ENCODE measurements at places on chromosomes 3 and 15. TPM values are rescaled to one million over a fixed set of nuclear protein-coding genes. Genes with fewer than 3 reads are reported as not detected.

Gene RARB
- 2.4 TPM for total RNA-seq

Gene NAA80
- total RNA-seq: 6.0 TPM

DNA sequence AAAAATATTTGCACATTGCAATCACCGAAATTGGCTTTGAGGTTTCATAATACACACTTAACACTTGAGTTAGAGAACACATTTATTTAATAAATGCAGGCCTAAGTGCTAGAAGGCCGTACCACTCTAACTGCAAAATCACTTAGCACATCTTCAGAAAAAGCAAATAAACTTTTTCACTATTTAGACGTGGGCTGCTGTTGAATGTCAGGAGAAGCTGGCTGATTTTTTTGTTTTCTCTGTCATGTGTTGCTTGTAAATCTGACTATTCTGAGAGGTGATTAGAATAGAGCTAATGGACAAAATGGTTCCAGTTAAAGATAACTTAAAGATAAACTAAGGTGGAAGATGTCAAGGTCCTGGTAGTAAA lies 265.1 kb downstream of the FOXP1 start:
- DNase-seq: no peak

DNA sequence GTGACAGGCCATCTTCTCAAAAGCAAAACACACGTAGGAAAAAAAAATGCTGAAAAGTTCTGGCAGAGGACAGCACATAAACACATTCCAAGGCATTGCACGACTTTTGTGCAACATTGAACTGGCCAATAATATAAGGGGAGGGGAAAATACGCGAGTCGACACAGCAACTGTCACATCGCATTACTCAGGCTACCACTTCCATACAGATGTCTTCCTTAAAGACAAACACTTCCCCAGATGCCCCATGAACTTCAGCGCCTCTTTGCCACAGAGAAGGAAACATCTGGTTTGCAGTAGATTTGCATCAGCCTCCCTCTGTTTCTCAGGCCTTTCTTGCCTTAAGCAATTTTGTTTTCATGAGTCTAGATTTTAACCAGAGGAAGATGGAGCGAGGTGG lies 144.4 kb upstream of the IGF1R start:
- no peak for DNase-seq

DNA sequence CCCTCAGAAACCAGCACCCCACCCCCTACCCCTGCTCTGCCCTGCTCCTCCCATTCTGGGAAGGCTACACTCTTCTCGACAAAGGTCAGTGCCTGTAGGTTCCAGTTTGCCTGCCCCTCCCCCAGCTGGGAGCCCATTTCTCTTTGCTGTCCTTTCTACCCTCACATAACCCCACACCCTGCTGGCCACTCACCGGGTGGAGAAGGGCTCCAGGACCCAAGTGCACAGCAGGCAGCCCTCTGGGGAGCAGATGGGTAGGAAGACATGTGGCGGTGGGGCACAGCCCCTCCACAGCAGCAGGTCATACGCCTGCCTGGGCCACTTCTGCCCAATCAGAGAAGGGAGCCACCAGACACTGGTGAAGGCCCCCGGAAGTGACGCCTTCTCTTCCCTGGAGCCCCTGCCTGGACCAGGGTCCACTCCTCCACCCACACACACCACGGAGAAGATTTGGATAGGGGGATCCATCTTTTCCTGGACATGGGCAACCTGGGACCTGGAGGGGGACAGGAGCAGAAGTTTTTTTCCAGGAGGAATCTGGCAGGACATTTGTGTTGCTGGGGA lies at the start of gene THPO:
Gene THPO, minus strand, starts transcription at position 326 of the 564 bp plus-strand sequence. CDS start 1,948 bp downstream, outside the sequence.
- no peak for DNase-seq

DNA sequence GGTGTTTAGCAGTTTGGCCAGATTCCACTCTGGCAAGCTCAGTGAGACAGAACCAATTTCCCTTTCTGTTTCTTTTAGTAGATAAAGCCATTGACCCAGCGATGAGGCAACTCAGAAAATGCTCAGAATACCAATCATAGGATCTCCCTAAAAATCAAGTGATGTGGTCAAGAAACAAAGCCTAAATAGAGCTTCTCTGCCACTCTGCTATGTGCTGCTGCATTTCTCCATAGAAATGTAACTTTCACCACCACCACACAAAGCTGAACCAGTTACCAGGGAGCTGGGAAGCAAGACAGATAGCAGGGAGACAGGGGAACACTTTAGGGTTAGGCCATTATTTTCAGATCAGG lies 109.8 kb downstream of the RPL22L1 start:
- DNase-seq: no peak

- DNase-seq: peak; percentile 76
Observed at GRCh38 chr3:38117748-38118420, 19.0 kb downstream of the ACAA1 start.

Gene SLCO2A1
- 18.3 TPM for total RNA-seq

GRCh38 chr15:38530113-38530512 lies 34.5 kb downstream of the RASGRP1 start:
- DNase-seq: no peak

Gene OR4F15
- total RNA-seq: not detected

Gene OR5K2
- not detected for total RNA-seq
